ENCODE measurements at places on chromosomes 6 and 20. TPM values are rescaled to one million over a fixed set of nuclear protein-coding genes. Genes with fewer than 3 reads are reported as not detected.

DNA sequence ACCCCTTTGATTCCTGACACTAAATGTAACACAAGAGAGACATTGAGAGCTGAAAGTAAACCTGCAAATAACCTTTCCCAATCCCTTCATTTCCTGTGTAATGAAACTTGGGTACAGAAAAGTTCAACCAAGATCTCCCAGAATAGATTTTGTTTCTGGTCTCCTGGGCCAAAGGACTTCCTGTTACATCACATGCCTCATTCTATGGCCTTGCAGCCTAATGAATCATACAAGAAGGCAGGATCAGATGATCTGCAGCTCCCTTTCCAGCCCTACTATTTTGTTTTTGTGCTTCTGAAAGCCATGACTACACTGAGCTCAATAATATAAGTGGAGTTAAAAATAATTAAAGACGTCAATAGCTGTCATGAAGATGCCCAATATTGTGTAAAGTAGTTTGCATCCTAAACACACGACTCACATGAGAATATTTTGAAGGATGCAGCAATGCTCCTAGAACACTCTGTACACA, 73.4 kb upstream of the NOX3 start:
- DNase-seq = peak; percentile 23

DNA sequence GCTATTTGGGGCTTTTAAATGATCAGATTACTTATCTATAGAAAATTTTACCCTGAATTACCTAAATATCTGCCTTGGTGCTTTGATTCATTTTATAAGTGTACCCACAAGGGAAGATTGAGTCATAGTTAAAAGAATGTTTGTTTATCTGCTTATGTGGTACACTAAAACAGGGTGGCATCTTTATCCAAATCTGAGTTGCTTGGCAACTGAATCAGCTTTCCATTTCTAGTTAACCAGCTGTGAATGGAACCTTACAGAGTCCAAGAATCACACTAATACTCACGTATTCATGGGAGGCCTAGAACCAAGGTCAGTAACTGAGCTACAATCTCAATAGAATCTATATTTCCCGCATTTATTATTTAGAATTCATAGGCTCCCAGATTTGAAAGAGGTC, 44.0 kb upstream of the CAP2 start:
- no peak for DNase-seq

- DNase-seq = no peak
Measured at GRCh38 chr6:54586251-54586650, 260.3 kb upstream of the FAM83B start.

GRCh38 chr20:62305149-62305764, 2.5 kb downstream of the ADRM1 start:
- DNase-seq = no peak

GRCh38 chr6:105991561-105992314, 94.4 kb upstream of the PRDM1 start:
- no peak for DNase-seq

DST gene
- polyA plus RNA-seq = 174 TPM

GRCh38 chr20:45012682-45013302, 46.5 kb downstream of the STK4 start:
- no peak for DNase-seq

KIF13A gene
- 42.8 TPM for polyA plus RNA-seq

DNA sequence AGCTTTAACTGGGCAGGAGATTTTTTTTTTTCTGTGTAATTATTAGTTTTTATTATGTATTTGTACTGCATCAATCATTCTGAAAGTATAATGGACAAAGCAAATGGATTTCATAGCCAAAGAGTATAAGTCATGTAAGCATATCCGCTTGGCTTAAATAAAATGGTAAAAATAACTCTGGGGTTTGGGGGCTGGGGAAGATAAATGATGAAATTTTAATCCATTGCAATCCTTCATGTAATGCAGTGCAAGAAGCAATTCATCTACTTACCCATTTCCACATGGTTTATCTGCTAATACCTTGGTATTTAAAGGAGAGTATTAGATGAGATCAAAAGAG, 781.4 kb downstream of the QKI start:
- DNase-seq = no peak
